ENCODE measurements at places on chromosomes 13 and 19.

DNA sequence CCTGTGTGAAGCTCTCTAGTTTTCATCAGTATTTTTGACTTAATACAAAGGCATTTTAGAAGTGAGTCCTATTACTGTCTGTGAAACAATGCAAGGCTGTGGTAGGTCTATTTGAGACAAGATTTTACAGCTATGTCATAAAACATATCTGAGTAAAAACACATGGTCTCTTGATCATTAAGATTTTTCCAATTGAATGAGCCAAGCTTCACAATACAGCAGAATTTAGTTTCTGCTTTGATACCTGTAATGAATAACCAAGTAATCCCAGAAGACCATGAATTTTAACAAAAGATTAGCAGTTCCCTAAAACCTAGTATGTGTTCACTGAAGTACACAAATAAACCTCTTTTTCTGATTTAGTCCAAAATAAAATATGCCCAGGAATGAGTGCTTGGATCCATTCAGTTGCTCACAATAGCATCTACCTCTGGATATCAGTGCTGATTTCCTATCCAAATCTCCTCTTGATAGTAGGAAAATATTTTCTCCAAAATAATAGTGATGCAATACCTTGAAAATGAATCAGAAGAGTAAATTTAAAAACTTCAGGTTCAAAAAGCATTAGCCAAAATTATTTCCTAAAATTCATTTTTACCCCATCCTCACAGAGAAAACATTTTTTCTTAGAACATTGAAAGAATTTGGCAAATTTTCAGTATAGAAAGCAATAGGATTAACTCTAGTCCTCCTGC, 533.5 kb upstream of the SGCG start:
- DNase-seq: no peak

DNA sequence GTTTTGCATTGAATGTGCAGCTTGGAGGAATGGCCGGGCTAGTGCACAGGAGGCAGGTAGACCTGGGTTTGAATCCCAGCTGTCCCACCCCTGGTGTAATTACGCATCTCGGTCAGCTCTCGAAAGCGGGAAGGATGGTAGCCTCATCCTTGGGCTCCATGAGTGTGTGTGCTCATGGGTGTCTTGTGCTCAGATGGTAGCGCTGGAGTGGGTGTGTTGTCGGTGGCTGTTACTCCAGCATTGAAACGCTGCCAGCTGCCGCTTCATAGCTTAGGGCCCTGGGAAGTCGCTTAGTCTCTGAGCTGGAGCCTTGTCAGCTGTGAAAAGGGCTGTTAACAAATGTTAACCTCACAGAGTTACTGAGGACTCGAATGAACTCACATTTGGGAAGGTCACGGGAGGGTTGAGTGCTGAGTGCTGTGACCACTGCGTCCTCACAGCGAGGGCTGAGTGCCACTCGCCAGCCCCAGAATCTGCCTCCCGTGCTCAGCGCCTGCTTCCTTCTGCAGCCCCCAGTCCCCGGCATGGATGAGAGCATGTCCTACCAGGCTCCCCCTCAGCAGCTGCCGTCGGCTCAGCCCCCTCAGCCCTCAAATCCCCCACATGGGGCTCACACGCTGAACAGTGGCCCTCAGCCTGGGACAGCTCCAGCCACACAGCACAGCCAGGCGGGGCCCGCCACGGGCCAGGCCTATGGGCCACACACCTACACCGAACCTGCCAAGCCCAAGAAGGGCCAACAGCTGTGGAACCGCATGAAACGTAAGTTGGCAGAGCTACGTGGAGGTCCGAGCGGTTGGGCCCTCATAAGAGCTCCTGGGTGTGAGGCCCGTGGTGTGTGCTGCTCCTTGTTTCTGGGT, 5.2 kb downstream of the LENG8 start:
- no peak for DNase-seq

- DNase-seq: no peak
Measured at GRCh38 chr19:33163481-33163880, 30.6 kb upstream of the LRP3 start.

DNA sequence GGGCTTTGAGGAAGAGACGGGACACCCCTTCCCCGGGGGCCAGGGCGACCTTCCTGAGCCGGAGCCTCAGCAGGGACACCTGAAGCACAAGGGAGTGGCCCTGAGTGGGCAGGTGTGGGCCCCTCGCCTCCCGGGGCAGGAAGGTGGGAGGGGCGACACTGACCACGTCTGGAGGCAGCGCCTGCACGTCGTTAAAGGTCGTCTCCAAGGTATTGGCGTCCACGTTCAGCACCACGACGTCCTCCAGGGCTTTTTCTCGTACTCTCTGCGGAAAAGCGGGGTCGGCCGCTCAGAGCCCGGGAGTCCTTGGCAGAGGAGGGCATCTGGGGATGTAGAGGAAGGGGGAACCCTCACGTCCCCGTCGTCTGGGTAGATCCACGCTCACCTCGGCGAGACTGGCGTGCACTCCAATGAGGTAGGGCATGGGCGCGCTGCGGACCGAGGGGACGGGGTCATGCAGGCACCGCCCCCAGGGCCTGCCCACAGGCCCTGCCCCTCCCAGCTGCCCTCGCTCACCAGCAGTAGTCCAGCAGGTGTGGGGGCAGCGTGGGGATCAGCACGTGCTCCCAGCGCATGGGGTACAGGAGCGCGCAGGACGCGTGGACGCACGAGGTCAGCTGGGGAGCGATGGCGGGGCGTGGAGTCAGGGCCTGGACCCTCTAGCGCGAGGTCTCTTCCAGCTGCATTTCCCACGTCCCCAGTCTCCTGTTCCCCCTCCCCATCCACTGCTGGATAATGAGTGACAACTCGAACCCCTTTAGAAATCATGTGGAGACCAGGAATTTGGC, 6.1 kb downstream of the DENND1C start:
- DNase-seq: no peak

GRCh38 chr19:51503286-51503817, 1.8 kb upstream of the SIGLEC12 start:
- no peak for DNase-seq

- DNase-seq: no peak
Measured at GRCh38 chr13:112522578-112522977, 65.4 kb downstream of the TUBGCP3 start.

DNA sequence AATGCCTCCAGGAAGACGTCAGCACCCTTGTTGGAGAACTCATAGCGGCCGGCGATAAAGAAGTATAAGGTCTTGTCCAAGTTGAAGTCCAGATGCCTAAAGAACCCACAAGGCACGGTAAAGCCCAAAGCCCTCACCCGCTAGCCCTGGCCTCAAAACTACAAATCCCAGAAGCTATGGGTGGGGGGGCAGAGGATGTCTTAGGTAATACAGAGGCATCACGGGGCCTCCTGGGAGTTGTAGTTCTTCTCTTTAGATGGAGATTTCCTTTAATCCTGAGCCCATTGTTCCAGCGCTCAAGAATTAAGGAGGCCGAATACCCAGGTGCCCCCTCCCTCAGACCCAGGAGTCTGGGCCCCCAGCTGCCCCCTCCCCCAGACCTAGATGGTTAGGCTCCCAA, 10.8 kb downstream of the GYS1 start:
- DNase-seq: no peak

- DNase-seq: no peak
Measured at GRCh38 chr19:33152176-33152575, 20.3 kb downstream of the WDR88 start.

DNA sequence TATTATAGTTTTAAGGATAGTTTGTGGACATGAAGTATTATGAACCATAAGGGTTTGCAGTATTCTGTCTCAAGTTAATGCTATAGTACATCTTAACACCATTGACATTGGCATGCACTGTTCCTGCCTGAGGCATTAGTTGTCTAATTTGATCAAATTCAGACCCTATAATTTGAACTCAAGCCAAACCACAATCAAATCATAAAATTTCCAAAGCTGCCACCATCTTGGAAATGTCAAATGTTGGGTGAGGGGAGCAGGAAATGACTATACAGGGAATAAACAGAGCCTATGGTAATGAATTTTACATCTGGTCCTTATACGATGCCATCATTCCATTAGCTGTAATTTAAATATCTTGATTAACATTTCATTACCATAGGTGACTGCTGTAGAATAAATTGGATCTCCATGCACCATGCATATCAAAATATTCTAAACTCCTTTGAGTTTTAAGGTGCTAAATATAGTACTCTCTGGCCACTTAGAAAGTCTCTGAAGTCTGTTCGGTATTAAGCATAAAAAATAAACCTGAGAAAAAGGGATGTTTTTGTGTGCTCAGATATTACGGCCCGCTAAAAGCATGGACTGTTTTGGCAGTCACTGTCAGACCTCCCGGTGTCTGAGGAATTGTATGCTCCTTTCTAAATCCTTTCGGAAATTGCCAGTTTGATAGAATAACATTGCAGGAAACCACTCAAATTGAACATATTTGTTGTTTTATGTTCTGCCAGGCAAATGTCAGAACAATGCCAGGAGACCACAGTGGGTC, 257.7 kb downstream of the SPRY2 start:
- no peak for DNase-seq

- no peak for DNase-seq
Measured at GRCh38 chr19:28171983-28172382, 1041.0 kb downstream of the UQCRFS1 start.

DNA sequence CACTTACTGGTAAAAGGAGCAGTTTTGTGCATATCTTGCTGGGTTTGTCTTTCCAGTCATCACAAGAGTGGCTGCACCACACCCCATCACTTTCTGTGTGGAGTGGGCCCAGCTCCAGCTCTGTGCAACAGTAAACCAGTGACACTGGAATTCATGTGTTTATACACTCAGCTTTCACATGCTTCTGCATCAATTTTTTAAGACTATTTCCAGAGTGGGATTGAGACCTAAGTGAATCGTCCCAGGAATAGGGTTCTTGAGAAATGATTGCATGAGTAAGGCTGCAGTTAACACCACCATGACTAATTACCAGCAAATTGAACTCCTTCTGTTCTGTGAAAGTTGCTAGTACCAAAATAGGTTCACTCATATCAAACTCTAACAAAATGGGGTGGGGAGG, 5.3 kb upstream of the CFAP97D2 start:
- no peak for DNase-seq

DNA sequence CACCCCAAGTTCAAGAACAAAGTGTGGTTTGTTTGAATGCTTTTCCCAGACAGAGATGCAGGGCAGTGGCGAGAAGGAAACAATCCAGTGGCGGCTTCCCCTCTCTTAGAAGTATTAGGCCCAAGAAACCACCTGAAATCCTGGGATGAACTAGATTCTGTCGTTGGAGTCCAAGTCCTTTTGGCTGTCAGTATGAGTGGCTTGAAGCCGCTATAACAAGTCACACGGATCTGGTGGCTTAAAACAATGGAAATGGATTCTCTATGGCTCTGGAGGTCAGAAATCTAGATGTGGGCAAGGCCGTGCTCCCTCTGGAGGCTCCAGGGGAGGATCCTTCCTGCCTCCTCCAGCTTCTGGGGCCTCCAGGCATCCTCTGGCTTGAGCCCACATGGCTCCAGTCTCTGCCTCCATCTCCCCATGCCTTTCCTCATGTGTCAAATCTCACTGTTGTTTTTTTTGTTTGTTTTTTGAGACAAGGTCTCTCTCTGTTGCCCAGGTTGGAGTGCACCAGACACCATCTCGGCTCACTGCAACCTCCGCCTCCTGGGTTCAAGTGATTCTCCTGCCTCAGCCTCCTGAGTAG, 97.7 kb downstream of the GNG7 start:
- DNase-seq: no peak

DNA sequence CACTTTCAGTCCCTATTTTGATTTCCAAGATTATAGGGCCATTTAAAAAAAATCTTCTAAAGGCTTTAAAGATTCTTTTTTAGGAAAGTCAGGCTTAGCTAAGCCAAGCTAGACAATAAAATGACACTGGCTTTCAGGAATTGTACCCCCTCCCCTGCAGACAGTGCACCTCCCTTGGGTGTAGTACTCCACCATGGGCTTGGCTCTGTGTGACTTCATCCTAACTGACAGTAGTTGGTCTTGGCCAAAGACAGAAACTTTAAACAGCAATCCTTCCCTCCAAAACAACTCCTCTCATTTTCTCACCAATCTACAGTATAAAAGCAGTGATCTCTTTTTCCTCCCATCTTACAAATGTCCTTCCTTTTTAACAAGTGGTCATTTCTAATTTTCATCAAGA, 283.0 kb downstream of the DNAJC15 start:
- no peak for DNase-seq

DNA sequence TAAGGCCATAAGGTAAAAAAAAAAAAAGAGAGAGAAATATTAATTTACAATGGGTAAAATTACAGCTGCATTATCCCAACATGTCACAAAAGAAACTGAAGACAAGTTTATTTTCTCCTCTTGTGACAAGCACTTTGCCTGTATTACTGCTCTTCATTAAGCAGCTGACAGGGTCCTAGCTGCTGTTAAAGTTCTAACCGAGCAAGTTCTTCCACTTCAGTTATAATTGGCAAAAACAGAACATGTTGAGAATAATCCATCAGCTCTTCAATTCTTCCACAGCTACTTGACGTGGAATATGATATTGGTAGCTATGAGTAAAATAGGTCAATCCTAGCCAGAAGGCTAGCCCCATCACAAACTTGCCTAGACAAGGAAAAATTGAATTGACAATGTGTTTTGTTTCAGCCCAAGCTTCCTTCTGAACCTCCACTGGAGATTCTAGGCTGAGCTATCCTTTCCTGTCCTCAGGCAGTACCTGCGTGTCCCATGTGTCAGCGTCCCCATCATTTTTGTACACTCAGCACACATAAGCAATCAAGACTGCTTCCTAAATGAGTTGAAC, 32.2 kb upstream of the DOCK9 start:
- no peak for DNase-seq

GRCh38 chr19:56126983-56127780, 6.1 kb upstream of the ZNF787 start:
- no peak for DNase-seq

GRCh38 chr13:113201815-113202214, 6.7 kb downstream of the PCID2 start:
- DNase-seq: no peak

- DNase-seq: no peak
Measured at GRCh38 chr13:84315527-84315926, 433.3 kb upstream of the SLITRK1 start.

GRCh38 chr13:78402708-78403400, 200.5 kb downstream of the POU4F1 start:
- no peak for DNase-seq

DNA sequence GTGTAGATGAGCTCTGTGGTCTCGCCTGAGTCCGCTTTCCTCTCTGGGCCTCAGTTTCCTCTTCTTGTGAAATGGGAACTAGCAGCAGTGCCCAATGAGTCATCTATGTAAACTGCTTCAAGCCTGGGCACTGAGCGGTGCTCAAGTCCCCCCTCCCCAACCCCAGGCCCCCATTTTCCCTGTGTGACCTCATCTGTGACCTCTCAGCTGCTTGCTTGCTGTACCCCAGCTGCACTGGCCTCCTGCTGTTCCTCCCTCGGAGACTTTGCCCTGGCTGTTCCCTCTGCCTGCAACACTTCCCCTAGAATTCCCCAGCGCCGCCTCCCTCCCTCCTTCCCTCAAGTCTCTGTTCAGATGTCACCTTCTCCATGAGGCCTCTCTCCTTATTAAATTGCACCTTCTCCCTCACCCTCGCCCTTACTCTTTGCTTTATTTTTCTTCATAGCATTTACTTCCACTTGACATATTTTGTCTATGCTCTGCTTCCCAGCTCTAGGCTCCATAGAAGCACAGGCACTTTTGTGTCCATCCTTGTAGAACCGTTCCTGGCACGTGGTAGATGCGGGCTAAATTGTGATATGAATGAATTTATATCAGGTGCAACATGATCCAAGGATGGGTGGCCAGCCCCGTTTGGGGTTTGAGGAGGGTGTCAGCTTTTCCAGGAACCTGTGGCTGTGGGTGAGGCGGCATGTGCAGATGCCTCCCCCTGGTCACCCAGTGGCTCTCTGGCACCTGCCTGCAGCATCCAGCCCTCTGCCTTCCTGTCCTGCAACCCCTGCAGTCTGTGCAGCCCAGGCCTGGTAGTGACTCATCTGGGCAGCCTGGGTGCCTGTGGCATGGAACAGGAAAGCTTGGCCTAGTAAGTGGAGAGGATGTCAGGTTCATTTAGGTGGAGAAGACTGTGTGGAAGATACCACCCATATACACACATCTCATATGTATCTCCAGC, 26.3 kb downstream of the SIPA1L3 start:
- no peak for DNase-seq

All from stimulated activated CD8-positive, alpha-beta memory T cell treated with anti-CD3 and anti-CD28 coated beads, Interleukin-4, amount 100 ng/mL, for 4 hours (primary cell).